Stimulated activated CD8-positive, alpha-beta memory T cell treated with anti-CD3 and anti-CD28 coated beads, Interleukin-4, amount 100 ng/mL, for 1 hour (primary cell): ENCODE measurements at places on chromosomes 12 and 14.

- DNase-seq = no peak
Observed at GRCh38 chr14:99157676-99158075, 114.3 kb downstream of the BCL11B start.

DNA sequence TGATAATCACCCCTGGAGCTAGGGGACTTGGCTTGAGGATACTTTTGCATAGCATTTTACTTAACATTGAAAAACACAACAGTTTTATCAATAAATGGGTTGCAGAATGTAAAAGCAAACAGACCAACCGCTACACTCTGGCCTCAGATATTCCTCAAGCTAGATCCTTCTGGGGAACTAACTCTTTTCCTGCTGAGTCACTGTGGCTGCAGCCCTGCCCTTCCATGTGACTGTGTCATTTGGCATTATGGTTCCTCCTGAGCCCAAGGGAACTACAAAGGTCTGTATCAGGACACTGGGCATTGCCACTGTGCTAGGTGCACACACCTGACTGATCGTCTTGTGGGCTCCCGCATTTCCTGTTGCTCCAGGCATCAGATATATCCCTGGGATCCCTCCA is 56.6 kb downstream of the TTC9 start:
- no peak for DNase-seq

- DNase-seq = no peak
Observed at GRCh38 chr12:81296556-81297305, 218.9 kb downstream of the ACSS3 start.

DNA sequence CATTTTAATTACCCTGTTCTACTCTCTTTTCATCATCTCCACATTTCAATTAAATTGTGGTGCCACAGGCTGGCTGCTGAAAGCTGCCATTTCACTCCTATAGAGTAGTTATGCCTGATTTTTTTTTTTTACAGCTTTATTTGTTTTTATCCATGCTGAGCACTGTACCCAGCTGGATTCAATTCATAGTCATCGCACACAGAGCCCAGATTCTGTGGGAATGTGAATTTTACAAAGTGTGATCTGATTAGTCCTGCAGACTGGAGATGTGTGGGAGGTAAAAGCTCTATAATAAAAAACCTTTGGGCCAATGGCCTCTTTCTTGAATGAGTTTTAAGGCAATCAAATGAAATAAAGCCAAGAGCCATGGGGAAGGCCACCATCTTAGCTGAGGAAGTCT is 190.2 kb downstream of the ANO4 start:
- no peak for DNase-seq

GRCh38 chr14:87073880-87074570 is 919.0 kb downstream of the GALC start:
- no peak for DNase-seq

GRCh38 chr12:116087399-116087798 is 190.1 kb downstream of the MED13L start:
- DNase-seq = no peak

DNA sequence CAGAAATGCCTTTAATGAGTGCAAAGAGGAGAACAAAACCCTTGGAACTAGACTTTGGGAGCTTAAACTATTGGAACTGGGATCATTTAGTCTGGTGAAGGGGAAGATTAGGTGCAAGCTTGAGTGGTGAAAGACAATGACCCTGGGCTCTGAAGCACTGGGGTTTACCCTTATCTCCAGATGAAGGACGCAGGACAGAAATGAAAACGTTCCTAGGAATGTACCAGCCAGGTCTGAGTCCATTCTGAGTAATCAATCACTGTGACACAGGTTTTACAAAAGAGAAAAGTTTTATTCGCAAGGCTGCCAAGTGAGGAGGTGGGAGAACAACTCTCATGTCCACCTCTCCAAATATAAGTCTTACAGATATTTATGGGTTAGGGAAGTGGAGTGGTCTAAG is 249.1 kb downstream of the LRIG3 start:
- no peak for DNase-seq

- no peak for DNase-seq
Observed at GRCh38 chr12:124222368-124223245, 72.3 kb upstream of the RFLNA start.
